ENCODE measurements at places on chromosomes 13 and 19.

GRCh38 chr19:10503002-10503789 is at the start of gene KEAP1:
KEAP1 (minus strand) TSS chr19:10503356; CDS start chr19:10500033, 3,323 bp downstream.
- DNase-seq = no peak

GRCh38 chr13:41216160-41216559 is 21.8 kb upstream of the KBTBD7 start:
- peak; percentile 16 for DNase-seq

DNA sequence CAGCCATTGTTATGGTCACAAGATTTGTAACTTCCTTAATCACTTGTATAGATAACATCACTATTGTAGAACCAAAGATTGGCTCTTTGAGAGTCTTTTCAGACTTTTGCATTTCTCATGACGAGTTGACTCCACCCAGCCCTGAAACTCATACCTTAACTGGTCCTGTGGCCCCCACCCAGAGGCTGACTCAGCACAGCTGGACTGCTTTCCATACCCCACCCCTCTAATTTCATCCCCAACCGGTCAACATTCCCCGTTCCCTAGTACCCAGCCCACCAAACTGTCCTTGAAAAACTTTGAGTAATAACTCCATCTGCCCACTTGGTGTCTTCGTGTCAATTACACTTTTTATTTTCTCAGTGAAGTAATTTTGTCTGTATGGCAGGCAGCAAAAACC is 32.1 kb upstream of the SLITRK1 start:
- DNase-seq = no peak

DNA sequence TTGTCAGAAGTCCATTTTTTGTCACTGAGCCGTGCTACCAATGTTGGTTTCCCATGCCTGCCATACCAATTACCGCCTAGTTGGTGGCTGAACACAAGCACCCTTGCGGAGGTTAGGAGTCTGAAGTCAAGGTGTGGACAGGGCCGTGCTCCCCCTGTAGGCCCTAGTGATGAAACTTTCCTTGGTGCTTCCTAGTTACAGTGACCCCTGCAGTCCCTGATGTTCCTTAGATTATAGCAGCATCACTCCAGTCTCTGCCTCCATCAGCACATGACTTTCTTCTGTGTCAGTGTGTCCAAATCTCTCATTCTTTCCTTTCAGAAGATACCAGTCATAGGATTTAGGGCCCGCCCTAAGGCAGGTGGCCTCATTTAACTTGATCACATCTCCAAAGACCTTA is 99.0 kb downstream of the MYO16 start:
- no peak for DNase-seq

GRCh38 chr13:67440236-67440975 is 210.3 kb upstream of the PCDH9 start:
- DNase-seq = no peak

- DNase-seq = no peak
These were observed 1.4 kb upstream of the ICAM1 start for GRCh38 chr19:10269333-10270179.

DNA sequence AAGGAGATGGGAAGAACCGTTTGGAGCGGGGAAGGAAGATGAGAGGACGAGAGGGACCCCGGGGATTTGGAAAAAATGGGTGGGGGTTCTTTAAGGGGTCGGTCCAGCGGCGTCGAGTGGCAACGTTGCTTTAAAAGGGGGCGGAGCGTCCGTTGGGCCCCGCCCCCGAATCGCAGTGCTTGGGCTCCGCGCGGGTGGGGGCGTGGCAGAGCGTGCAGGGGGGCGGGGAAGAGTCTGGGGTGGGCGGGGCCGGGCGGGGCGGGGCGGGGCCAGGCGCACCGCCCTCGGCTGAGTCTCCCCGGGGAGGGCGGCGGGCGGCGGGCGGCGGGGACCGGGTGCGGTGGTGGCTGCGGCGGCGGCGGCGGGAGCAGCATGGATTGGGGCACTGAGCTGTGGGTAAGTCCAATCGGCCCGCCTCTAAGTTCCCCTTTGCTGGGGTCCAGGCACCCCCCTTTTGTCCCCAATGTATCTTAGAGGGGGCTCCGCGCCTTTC is at the start of gene TRIP10:
TRIP10 (plus strand) TSS at position 291 of the 493 bp plus-strand sequence; CDS start at position 373, 82 bp downstream.
- DNase-seq = no peak

- no peak for DNase-seq
These were observed 2.8 kb downstream of the TNFSF13B start for GRCh38 chr13:108272333-108272732.

DNA sequence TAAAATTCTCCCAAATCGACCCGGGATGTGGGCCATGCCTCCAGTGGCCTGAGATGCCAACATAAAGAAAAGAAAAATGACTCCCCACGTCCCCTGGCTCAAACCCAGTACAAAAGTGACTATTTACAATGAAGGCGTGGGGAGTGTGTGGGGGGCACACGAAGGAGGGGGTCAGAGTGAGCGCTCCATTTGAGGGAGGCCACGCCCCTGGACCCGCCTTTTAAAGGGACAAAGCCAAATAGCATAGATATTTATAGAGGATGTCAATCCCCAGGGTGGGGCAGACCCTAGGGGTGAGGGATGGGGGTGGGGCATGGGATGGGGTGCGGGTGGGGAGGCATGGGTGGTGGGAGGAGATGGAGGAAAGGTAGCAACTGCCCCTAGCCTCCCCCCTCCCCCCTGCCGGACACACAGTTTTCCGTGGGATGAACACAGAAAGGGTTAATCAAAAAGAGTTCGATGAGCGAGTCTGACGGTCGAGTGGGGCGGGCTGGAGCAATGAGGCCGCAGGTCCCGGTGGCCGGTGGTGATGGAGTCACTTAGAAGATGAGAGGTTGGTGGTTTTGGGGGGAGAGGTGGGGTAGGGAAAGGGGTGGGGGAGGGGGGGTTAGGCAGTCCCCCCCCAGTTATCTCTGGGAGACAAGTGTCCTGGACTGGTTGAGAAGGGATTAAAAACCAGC is 20.1 kb upstream of the NANOS2 start:
- DNase-seq = no peak

GRCh38 chr19:50313812-50314536 is 15.2 kb downstream of the KCNC3 start:
- DNase-seq = no peak

- DNase-seq = no peak
These were observed 319.4 kb upstream of the HTR2A start for GRCh38 chr13:47216176-47216822.

DNA sequence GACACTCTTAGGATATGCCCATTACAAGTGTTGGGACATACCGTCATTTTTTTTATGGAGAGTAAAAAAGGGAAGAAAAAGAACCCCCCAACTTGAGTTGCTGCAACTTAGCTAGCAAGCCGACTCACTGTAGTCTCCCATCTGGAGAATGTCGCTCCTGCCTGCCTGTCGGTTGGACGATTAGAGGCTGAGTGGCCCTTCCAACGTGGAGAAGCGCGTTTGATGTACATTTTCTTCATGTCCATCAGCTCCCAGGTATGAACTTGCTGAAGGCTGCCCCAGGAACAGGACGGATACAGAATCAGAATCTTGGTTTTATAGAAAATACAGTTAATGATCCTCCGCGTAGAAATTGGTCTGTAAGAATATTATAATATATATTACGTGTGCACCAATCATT is 189.0 kb upstream of the SOX1 start:
- DNase-seq = no peak

DNA sequence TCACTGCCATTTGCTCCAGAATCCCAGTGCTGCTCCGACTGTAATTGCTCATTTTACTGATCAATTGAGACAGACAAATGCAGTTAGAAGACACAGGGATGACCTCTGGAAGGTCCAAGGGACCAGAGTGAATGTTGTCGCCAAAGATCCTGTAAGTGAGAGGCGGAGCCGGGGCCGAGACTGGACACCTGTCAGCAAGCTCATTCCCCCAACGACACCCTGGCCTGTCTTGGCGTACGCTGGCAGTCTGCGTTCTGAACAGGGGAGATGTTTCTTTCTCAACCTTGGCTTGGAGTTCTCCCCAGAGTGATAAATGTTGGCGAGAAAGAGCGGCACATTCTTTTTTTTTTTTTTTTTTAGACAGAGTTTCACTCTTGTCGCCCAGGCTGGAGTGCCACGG is 24.2 kb downstream of the GADD45B start:
- DNase-seq = no peak

DNA sequence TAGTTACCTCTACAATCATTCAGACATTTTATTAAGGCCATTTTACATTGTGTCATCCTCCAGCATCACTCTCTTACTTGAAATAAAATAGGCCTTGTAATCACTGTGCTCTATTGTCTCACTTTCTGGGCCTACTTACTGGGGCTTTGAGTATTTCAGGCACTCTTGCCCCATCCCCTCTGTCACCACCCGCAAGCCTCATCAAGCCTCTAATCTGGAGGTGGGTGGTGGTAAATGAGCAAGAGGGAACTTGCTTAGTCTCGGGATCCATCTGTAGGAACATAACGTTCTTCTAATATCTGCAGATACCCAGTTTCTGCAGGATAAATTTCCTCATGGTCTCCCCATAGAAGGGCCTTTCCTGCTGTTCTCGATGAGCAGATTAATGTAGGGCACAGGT is 19.4 kb upstream of the GPR18 start:
- no peak for DNase-seq

DNA sequence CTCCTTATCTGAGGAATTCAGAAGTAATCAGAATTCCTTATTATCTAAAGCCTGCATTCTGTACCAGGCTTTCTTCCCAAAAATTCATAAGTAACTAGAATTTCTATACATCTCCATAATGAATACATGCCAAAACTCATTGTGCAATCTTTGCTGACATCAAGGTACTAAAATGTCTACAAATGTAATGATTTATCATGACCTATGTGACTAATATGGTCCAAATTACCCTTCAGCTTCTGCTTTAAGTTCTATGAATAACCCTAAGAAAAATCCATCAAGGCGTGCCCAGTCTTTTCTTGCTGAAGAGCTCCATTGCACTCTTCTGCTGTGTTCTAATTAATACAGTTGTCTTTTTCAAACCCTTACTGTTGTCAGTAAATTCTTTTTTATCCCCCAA is 58.5 kb upstream of the SLITRK1 start:
- DNase-seq = peak; percentile 80

DNA sequence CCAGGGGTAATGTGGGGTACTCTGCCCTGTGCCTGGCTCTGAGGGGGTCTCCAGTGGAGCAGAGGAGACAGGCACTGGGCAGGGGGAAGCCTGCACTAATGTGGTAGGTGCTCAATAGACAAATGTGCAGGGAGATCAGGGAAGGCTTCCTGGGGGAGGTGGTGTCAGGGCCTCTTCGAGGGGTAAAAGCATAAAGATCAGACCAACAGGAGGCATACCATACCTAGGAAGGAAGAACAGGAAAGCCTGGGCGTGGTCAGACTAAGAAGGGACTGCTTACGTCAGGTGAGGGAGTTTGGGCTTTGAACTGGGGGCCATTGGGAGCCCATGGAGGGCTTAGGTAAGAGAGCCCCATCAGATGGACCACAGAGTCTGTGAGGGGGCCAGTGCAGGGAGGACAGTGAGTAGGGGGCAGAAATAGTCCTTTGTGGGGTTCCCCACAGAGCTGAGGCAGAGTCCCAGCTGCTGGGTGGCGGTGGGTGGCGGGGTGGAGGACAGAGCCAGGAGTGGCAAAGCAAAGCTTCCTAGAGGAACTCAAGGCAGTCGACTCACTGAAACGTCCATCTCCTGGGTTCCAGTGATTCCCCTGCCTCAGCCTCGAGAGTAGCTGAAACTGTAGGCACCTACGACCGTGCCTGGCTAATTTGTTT is 8.8 kb downstream of the PRR36 start:
- no peak for DNase-seq

GRCh38 chr13:80161896-80162295 is 179.0 kb downstream of the SPRY2 start:
- DNase-seq = no peak

- DNase-seq = peak; percentile 72
These were observed 825.8 kb downstream of the GPC5 start for GRCh38 chr13:92224052-92224821.

DNA sequence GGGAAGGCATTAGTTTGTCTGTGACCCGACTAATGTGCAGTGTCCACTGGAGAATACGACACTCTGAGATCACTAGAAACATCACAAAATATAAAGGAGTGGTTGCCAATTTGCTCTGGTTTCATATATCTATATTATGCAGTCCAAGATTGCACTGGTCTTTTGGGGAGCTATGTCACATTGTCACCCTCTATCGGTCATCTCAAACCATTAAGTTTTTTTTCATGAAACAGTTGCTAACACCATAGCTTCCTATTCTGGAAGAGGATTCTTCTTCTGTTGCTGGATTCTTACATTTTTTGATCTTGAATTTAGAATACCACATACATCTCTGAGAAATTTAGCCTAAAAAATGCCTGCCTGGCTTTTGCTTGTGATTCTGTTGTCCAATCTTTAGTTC is 168.6 kb downstream of the LACC1 start:
- no peak for DNase-seq

DNA sequence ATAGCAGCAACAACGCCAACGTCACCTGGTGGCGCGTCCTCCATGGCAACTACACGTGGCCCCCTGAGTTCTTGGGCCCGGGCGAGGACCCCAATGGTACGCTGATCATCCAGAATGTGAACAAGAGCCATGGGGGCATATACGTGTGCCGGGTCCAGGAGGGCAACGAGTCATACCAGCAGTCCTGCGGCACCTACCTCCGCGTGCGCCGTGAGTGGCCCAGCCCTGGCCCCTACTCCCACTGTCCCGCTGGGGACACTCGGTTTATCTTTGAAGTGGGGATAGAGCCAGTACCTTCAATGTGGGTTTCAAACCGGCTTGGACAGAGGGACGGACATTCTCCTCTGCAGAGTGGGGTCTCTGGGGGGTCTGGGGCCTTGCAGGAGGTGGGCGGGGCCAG is 2.0 kb downstream of the CD79A start:
- no peak for DNase-seq

GRCh38 chr19:18972301-18972811 is 31.3 kb upstream of the HOMER3 start:
- DNase-seq = no peak

GRCh38 chr13:79466872-79467271 is 14.1 kb upstream of the NDFIP2 start:
- no peak for DNase-seq

GRCh38 chr19:15563325-15563794 is 51.7 kb upstream of the CYP4F8 start:
- DNase-seq = no peak
